ENCODE measurements at places on chromosomes 5 and 9.

DNA sequence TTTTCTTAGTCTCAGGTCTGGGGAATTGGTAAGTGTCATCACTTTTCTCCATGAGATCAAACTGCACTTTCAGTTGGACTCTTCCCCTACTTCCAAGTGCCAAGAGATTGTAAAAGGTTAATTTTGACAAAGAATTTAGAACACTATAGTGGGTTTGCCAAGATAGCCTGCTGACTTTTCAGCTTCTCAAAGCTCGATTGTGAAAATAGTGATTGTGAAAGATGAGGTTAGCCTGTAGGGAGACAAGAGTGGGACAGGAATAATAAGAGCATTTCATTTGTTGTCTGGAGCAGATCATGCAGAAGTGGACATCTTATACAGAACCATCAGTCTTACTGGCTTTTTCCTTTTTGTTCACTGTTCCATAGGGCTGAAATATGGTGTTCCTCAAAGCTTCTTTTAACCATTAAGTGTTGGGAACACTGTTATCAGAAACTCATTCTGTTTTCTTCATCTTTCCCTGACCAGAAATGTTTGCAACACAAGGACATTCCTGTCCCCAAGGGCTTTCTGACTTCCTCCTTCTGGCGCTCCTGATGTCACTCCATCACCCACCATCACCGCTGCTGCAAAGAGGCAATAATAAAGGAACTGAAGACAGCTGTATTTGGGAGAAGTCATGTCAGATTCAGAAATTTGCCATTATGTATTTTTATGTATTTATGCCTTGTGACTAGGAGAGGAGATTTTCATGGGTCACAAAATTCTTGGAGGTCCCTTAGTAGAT is 11.6 kb upstream of the SPTAN1 start:
- DNase-seq, result no peak

DNA sequence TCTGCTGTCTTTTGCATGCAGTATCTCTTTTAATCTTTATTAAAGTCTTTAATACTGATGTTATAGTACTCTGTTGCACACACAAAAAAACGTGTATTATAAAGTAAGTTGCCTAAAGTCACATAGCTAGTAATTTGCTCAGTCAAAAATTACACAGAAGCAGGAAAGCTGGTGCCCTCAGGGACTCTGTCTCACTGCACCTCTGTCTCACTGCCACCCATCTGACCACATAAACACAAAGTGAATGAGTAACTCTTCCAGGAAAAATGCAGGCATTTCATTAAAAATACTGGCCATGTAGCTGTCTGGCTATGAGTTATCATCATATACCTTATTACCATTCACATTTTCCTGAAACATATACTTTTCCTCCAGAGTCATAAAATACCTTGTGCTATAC is 591.7 kb downstream of the CSNK1G3 start:
- no peak for DNase-seq

DNA sequence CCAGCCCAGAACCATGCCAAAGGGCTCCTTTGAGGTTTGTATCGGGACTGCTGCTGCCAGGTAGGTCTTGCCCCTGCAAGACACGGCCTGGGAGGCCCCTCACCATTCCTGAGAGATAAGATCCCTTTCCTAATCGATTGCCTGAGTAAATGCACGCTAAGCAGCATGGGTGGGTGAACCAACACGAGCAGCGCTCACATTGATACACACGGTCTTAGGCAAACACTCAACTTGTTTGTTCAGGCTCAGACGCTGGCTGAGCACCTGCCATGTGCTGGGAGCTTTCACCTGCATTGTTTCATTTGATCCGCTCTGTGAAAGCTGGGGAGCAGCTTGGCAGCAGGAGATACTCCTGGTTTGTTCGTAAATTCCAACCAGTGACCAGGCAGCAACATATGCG is 76.9 kb upstream of the NEURL1B start:
- DNase-seq, result no peak

DNA sequence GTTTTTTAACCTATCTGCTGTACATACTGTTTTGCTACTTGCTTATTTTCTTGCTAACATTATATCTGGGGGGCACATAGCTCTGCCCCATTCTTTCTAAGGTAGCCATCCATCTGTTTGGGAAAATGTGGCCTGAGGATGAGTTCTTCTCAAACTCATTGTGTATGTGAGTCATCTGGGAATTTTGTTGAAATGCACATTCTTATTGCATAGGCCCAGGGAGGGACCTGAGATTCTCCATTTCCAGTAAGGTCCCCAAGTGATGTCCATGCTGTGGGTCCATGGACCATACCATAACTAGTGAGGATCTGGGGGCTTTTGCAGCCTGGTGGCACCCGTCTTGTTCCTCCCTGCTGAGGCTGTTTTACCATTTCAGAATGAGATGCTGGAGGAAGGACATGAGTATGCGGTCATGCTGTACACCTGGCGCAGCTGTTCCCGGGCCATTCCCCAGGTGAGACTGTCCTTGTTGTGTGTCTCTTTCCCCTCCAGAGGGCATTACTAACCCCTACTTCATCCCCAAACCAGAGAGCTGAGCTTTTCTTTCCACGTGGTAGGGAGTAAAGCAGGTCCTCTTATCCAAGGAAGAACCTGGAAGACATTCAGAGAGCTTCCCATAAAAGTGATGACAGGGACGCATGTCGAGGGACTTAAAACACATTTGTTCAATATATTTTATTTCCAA is 28.6 kb downstream of the CYFIP2 start:
- DNase-seq, result no peak

DNA sequence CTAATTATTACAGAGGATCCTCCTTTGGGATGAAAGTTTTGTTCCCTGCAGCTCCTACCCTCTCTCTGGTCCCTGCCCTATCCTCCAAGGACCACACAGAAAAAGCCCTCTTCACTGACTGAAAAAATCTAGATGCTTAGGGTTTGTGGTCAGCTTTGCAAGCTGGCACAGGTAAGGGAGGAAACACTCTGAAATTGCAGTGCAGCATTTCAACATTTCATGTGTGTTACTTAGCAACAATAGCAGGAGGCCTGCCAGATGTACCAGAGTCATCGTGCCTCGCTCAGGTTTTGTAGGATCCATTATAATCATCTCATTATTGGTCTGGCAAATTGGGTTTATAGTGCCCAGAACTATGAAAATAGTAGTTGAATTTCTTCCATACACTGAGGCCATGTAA is 109.5 kb downstream of the PALM2AKAP2 start:
- no peak for DNase-seq

DNA sequence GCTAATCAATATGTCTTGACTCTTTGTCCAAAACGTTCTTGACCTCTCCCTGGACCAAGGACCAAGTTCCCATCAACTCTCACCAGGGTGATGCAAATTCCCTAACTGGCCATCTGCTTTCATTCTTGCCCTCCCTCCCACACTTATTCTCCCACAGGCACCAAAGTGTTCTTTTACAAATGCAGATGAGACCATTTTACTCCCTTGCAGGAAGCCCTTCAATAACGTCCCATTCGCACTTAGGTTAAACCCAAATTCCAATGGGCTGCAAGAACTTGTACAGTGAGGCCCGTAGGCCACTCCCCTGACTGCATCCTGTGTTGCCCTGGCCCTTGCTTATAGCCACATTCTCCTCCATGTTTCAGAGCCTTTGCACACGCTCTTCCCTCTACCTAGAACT is 7.3 kb downstream of the ARAP3 start:
- no peak for DNase-seq

GRCh38 chr5:168877132-168877892 is 298.1 kb upstream of the PANK3 start:
- no peak for DNase-seq

DNA sequence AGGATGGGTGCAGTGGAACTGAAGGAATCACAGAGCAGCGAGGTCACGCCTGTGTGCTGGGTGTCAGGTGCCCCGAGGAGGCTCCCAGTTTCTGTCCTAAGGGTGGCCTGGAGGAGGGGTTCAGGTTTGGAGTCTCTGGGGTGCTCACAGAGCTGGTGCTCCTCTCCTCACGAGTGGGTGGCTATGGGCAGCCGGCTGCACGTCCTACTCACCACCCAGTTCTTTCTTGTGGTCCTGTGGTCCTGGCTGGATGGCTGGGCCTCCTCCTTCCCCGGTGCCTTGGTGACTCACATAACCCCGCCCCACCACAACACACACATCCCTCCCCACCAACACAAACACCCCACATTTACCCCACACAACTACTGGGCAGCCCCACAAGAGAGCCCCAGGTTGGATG is 9.9 kb upstream of the PTGS1 start:
- no peak for DNase-seq

- no peak for DNase-seq
These were observed 1070.3 kb upstream of the CDH18 start for GRCh38 chr5:21058289-21058688.

- no peak for DNase-seq
These were observed 120.0 kb downstream of the COL23A1 start for GRCh38 chr5:178469975-178470759.
